ENCODE measurements at places on chromosomes 12 and 14.
A peak's percentile ranks its signal among the peaks of the same experiment; 100 is the strongest.

DNA sequence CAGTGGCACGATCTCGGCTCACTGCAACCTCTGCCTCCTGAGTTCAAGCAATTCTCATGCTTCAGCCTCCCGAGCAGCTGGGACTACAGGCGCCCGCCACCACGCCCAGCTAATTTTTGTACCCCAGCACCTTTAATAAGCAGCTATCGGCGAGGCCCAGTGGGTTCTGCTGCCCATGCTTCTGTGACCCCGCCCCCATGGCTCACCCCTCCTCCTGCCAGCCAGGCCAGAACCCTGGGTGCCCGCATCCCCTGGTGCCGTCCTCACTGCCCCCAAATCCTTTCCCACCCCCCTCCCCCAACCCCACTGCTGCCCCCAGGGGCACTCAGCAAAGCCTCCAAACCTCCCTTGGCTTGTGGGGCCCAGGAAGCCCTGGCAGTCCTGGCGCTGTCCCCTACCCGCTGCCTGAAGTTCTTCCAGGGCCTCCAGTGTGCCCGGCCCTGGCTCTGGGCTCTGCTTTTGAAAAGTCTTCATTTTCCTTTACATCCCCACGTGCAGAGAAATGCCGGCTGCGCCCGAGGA is 14.5 kb downstream of the BAG5 start:
- DNase-seq: no peak

DNA sequence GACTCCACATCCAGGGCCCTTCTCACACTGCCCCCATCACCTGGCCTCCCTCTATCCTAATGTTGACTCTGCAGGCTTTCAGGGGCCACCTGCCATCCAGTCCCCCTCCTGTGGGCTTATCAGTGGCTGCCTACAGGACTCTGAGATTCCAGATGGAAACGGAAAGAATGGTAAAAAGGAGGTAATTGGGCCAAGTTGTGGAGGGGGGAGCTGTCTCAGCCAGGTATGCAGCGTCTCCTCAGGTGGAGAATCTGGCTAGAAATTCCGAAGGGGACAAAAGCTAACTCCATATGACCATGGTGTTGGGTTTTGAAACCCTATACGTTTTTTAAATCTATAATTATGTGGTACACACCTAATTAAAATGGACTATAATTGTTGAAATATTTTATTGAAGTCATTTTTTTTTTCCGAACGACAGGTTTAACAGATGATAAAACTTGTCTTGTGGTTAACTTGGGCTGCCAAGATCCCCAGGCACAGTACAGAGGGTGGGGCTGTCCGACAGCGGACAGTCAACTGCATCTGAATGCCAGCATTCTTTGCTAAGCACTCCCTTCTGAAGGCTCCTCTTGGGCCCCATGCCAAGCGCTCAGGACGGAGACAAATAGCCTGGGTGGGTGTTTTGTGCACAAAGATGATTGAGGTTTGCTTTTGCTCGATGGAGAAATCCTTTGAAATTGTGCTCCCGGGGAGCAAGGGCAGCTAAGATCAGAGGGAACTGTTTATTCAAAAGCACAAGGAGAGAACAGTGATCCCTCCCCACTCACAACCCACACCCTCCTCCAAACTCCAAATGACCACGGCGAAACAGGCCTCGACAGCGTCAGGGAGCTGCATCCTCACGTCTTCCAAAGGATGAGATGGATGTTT is 365.6 kb downstream of the BCL11B start:
- DNase-seq: no peak

GRCh38 chr12:2294651-2295475 is 242.1 kb downstream of the CACNA1C start:
- DNase-seq: no peak

GRCh38 chr12:55875704-55876467 is 33.1 kb upstream of the MMP19 start:
- no peak for DNase-seq

- peak; percentile 36 for DNase-seq
Observed at GRCh38 chr14:74427651-74428050, 1.6 kb upstream of the SYNDIG1L start.

DNA sequence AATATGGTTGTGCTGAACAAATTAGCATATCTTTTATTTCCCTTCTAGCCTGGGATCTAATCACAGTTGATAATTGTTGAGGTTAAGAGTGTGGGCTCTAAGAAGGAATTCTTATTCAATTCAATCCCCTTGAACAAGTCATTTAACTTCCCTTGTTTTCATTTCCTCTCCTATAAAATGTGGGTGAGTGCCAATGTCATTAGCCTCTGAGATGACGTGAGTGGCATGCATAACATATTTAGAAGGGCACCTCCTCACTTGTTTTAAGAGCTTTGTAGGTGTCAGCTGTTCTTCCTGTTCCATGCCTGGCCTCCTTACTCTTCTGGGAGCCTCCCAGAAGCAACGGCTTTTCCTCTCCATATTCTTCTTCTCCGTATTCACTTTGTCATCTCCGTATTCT is 155.4 kb upstream of the NEDD1 start:
- no peak for DNase-seq

- DNase-seq: no peak
Observed at GRCh38 chr14:56846970-56847930, 37.0 kb upstream of the OTX2 start.

DNA sequence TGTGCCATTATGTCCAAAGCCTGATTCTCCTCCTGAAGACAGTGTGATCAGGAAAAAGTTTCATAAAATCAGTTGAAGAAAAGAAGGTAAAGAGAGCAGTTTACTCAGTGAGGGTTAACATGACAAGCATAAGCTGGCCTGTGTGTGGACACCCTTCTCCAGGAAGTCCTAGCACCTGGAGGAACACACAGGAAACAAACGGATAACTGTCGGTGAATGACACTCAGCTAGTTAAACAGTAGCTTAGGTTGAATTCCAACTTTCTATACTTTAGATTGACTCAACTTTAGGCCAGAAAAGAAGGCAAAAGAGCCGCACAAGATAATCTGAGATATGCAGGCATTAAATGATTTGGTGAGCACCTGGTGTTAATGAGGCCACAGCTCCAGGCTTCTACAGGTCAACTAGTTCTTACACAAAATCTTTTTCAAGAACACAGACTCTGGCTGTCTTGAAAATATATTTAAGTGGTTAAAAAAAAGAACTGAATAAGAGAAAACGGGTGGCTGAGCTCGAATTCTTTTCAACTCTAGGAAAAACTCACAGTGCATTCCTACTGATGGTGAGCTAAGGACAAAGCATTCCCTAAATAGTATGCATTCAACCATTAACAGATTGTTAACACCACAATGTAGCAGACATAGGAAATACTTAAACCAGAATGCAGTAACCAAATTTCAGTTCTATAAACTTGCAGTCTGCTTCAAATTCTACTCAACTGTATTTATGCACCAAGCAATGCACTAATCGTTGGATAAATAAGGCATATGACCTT is 56.9 kb upstream of the TSPAN8 start:
- no peak for DNase-seq

GRCh38 chr14:102525219-102525928 is 15.8 kb upstream of the ANKRD9 start:
- DNase-seq: no peak

DNA sequence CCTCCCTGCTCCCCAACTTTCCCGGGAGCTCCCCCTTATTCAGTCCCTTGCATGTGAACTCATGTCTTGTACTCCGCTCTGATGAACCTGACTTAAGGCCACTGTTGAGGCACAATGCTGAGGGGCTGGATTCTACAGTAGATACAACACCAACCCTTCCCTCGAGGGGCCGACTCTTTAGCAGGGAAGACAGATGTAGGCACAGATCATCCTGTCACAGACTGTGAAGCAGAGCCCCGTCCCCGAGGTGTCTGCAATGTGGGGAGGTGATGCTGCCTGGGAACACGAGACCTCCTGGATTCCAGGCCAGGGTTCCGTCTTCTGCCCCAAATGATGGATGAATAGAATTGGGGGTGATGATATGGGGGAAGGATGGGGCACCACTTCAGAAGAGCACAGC is 175.1 kb downstream of the CHST11 start:
- no peak for DNase-seq

DNA sequence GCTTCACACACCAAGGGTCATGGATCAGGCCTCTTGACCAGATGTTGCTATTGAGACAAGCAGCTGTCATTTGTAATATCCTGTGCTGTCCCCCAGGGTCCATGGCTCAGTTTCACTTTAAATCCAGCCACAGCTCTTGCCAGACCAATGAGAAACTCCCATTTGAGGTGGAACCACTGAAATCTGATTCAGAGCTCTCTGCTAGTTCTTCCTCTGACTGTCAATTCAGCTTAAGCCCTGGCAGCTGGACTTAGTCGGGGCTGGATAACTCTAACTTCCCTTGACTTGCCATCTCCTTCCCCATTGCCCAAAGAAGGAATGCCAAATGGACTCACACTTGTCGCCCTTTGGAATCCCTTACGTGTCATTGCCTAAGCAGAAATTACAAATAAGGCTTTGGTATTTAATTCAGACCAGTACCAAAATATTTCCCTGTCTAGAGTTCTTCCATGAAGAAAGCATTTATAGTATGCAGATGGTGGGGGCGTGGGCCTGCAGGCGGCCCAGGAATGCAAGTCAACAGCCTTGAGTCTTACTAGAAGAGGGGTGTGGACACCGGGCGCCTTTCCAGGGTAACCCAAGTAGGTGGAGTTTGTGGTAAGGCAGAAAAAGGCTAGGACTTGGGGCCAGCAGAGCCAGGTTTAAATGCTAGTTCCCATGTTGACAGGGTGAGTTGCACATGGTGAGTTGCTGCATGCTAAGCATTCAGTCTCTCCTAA is 96.9 kb upstream of the TMPO start:
- DNase-seq: peak; percentile 71

- no peak for DNase-seq
Observed at GRCh38 chr12:129771238-129771637, 132.6 kb downstream of the TMEM132D start.

DNA sequence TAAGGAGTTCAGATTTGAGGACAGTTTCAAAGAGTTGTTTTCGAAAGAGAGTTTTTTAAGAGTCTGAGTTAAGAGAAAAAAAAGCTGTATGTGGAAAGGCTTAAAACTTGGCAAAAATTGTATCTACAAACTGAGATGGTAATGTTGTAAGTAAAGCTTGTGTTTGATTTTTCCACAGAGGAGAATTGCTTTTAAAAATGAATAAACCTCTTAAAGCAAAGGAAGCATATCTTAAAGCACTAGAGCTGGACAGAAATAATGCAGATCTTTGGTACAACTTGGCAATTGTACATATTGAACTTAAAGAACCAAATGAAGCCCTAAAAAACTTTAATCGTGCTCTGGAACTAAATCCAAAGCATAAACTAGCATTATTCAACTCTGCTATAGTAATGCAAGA is 50.3 kb downstream of the TMTC3 start:
- DNase-seq: no peak

- no peak for DNase-seq
Observed at GRCh38 chr14:54730156-54730961, 163.4 kb downstream of the SAMD4A start.

GRCh38 chr14:64971943-64972791 is at the start of gene RAB15:
TSS of gene RAB15 (minus strand) at chr14:64972336. CDS start at chr14:64972076, 260 bp downstream.
- peak; percentile 72 for DNase-seq

Measured in ecto neural progenitor cell (in vitro differentiated cells).